Activated CD8-positive, alpha-beta memory T cell treated with anti-CD3 and anti-CD28 coated beads, Interleukin-2, amount 10 ng/mL, durations not matched to agents 7 days and 5 days (primary cell): ENCODE measurements at places on chromosomes 12 and 14. TPM values are rescaled to one million over a fixed set of nuclear protein-coding genes. Genes with fewer than 3 reads are reported as not detected.

- peaks cover 58% of the 10 kb centered on the region for H3K4me1 ChIP-seq
- peak overlapping the region; percentile 92 for H3K27ac ChIP-seq
- H3K27me3 ChIP-seq: no peaks in the 10 kb centered on the region
- peak; percentile 58 for DNase-seq
- peaks cover 48% of the 10 kb centered on the region for H3K36me3 ChIP-seq
Observed at GRCh38 chr12:130872179-130873096, 572 bp downstream of the RAN start.

DNA sequence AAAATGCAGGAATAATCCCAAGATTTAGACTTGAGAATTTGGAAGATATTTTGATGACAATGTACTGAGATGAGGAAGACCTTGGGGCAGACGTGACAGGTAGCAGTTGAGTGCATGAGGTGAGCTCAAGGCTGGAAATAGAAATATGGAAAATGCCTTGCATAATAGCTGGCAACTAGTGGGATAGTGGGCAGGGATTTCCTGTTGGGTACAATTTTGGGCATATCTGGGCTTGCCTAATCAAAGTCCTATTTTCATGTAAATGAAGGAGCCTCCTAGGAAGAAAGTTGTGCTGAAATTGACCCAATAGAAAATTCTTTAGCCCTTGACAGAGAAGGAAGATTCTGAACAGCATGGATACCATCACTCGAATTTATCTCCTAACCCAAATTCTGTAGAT lies 6.4 kb upstream of the GLIPR1 start:
- peaks cover 6% of the 10 kb centered on the region for H3K27me3 ChIP-seq

- H3K27me3 ChIP-seq: peaks cover 3% of the 10 kb centered on the region
- no peak overlapping the region for H3K4me3 ChIP-seq
- DNase-seq: no peak
- peaks cover 17% of the 10 kb centered on the region for H3K4me1 ChIP-seq
Observed at GRCh38 chr12:49632986-49633702, 9.8 kb downstream of the PRPF40B start.

Gene AKAP5
- 8.8 TPM for total RNA-seq

Gene GLIPR1
- 55.3 TPM for total RNA-seq
